ENCODE measurements at places on chromosomes 6 and 20.

GRCh38 chr6:87723170-87724078, 21.4 kb upstream of the AKIRIN2 start:
- peak; percentile 93 for DNase-seq

GRCh38 chr6:12931639-12932038, 215.1 kb downstream of the PHACTR1 start:
- DNase-seq: no peak

DNA sequence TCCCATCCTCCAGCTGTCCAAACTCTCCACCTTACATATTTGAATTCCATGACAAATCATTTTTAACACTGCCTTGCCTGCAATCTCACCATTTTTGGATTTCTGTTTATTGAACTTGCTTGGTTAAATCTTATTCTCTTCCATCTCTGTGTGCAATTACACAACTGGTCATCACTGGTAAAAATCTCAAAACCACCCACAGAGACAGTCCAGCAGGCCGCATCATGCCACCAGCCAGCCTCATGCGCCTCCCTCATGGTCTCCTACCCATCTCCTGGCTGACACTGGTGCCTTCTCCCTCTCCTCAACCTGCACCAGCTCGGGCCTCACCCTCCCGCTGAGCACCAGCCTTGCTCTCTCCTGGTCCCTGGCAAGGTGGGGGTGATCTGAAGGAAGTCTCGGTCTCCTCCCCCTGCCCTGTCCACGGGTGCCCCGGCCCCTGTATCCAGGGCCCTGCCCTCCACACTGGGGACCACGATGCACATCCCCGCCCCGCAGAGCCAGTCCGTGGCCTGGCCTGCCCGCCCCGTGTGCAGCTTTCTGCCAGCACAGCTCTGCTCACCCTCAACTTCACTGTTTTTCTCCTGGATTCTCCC, 92.0 kb downstream of the THBS2 start:
- no peak for DNase-seq

DNA sequence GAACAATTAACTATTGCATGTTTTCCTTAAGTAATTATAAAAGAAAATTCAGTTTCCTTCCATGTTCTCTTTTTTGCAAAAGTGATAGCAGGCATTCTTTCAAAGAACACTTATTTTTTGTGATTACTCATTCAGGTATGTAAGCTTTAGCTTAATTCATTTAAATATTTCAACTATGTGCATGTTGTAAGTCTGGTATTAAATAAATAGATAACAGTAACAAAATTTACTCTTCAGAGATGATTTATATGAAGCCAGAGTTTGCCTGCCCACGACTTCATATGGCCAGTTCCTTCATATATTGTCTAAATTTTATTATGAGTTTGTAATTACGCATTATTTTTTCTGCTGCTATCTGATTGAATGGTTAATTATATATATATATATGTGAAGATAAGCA, 110.9 kb downstream of the ADGRG6 start:
- DNase-seq: no peak

DNA sequence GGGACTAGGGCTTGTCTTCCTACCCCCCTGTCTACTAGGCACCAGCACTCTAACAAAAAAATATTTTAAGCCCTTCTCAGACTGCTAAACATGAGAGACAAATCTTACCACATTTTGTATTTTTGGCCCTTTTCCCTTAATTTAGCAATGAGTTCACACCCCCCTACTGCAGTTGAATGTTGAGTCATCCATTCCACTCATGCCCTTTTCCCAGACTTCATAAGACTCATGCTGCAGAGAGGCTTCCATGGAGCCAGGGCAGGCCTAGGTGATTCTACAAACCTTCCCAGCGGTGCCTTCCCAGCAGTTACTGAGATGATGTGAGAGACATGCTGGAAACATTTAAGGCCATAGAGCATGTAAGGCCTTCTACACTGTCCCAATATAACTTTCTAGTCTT, 53.9 kb downstream of the PXDC1 start:
- DNase-seq: peak; percentile 96

GRCh38 chr6:105483492-105483891, 80.6 kb upstream of the PREP start:
- DNase-seq: peak; percentile 50

DNA sequence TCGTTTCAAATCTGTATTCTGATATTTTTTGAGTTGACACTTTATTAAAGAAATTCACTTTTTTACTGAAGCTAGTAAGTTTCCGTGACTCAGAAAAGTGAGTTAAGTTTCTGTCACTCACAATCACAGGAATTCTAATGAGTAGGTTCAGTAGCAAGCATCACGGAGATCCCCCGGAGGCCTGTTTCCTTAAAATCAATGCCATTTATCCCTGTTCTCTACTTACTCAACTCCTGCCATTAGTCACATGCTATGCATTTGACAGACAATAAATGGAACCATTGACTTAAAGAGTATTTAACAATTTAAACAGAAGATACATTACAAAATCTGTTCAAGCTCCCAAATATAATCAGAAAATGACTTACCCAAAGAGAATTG, 9.1 kb downstream of the SLC18B1 start:
- DNase-seq: no peak

GRCh38 chr6:40988634-40989033, 50.4 kb downstream of the UNC5CL start:
- no peak for DNase-seq

- peak; percentile 64 for DNase-seq
These were observed 6.1 kb downstream of the UBD start for GRCh38 chr6:29553268-29554057.

GRCh38 chr6:10553871-10554270, 32.7 kb downstream of the GCNT2 start:
- no peak for DNase-seq

- no peak for DNase-seq
These were observed 33.4 kb upstream of the MICB start for GRCh38 chr6:31464252-31465184.

- peak; percentile 92 for DNase-seq
These were observed at the start of gene USP49 for GRCh38 chr6:41895300-41896233. Gene USP49 (minus strand): TSS chr6:41895375. CDS start chr6:41806983, 88,392 bp downstream.

DNA sequence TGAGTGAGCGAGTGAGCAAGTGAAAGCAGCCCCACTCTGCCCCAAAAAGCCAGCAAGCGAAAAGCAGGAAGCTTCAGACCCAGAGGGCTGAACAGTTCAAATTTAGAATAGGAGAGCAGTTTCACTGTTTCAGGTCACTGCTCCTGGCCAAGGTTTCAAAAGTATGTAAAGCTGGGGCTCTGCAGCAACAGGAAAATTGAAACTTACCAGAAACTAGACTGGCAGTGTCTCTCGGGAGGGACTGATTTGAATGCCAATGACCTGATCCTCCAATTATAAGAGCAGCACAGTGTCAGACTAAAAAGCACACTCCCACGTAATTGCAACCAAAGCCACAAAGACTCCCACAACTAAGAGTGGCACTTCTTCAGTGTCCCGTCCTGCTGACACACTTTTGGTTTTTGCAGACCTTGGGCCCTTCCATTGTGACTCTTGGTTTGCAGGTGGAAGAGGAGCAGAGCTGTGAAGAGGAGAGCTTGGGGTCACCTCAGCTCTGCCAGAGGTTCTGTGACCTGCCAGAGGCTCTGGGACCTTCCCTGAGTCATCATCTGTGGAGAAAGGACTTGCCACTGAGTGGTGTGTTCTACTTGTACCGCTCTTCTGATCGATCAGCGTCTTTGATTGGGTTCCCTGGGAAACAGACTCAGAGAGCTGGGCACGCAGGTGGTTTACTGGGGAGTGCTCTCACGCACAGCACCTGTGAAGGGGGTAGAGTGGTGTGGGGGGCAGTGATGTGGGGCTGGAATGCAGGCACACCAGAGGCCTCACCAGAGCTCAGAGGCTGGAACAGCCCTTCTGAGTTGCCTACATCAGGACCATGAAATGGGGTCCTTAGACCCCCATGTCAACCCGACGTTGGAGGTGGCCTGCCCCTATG, 52.7 kb upstream of the PTGIS start:
- no peak for DNase-seq

DNA sequence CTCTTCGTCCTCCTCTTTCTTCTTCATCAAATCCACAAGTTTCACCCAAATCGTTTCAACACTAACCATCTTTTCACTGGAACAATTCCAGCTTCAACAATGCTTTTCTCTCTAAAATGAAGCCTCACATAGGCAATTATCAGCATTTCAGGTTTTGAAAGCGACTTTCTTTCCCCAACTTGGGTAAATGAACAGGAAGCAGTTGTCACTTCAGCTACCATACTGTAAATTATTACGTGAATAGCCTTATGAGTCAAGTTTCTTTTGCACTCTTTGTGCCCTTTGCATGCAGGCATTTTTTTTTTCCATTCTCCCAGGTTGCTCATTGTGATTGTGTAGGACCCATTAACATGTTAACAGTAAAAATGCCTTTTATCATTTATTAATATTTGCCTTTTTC, 121.7 kb upstream of the BTBD3 start:
- DNase-seq: no peak
